ELR (cell line): ENCODE measurements at places on chromosomes 12 and 14.

- peak; percentile 21 for DNase-seq
Measured at GRCh38 chr12:79255288-79255687, 390.7 kb downstream of the SYT1 start.

DNA sequence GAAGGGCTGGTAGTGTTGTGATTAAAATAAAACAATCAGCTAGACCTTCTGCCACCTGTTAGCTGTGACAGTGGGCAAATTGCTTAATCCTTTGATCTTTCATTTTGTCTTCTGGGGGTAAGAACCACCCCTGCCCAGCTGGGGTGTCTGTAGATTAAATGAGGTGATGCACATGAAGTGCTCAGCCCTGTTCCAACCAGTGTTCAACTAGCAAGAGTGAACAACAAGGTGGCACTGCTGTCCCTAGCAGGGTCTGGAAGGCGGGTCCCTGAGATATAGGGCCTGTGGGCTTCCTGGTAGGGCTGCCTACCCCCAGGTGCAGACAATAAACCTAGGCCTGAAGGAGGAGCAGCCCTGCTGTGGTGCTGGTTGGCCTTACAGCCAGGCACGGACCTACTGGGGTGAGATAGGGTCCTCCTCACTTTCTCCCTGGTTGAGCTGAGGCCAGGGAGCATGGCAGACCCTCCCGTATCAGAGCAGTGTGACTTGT, 60.6 kb downstream of the ARL6IP4 start:
- no peak for DNase-seq

DNA sequence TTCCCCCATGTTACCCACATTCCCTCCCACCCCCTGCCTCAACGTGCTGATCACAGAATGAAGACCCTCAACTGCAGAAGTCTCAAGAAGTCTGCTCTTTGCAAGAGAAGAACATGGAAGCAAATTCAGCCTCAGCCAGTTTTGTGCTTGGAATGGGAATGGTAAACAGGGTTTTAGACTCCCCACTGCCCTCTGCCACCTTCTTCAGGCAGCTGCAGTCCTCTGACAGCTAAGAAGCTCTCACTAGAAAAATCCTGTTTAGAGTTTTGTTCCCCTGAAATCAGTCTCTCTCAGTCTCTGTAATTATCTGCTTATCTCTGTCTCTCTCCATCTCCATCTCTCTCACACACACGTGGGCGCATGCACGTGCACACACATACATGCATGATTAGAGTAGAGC, 85.4 kb downstream of the CRACR2A start:
- no peak for DNase-seq

DNA sequence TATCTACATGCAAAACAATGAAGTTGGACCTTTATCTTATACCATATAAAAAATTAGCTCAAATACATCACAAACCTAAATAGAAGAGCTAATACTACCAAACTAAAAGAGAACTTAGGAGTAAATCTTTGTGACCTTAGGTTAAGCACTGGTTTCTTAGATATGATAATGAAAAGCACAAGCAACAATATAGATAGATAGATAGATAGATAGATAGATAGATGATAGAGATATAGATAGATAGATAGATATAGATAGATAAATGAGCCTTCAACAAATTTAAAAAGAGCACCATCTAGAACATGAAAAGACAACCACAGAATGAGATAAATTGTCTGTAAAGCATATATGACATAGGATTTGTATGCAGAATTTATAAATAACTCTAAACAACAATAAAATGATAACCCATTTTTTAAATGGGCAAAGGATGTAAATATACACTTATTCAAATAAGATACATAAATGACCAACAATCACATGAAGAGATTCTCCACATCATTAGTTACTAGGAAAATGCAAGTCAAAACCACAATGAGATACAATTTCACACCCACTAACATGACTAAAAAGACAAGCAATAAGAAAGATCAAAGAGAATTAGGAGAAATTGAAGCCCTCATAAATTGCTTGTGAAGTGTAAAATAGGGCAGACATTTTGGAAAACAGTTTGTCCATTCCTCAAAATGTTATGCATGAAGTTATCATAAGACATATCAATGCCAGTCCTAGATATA, 293.7 kb downstream of the BTG1 start:
- no peak for DNase-seq

DNA sequence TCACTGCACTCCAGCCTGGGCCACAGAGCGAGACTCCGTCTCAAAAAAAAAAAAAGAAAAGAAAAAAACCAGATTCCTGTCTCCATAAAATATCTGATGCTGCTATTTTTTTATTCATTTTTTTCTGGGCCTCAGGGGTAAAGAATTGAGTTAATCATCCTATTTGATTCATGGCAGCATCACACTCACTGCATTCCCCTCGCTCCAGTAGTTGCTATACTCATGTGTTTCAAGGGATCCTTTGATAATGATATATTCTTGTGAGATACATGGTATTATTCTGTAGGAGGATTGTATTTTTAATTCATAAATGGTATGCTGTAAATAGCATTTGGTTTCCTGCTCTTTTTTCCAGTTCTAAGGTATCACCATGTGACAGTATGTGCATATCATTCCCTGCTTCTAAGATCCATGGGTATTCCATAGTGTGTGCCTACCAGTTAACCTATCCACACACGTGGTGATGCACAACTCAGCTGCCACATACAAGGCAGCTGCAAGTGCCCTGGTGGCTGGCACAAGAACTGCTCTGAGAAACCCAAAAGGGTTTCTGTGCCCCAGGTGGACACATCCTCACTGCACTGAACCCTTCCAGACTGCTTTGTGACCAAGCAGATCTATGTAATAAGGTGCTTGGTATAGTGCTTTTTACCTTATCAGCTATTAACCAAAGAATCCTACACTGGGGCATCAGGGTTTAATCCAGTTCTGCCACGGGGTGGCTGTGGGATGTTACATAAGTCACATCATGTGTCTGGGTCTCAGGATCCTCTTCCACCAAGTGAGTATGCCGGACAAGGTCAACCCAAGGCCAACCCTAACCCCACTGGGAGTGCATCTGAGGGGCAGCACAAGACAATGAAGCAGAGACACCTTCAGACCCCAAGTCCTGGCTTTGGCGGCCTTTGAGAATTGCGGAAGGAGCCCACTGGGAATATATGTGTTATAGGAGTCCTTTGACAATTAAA, 74.6 kb downstream of the ZFP36L1 start:
- peak; percentile 52 for DNase-seq

DNA sequence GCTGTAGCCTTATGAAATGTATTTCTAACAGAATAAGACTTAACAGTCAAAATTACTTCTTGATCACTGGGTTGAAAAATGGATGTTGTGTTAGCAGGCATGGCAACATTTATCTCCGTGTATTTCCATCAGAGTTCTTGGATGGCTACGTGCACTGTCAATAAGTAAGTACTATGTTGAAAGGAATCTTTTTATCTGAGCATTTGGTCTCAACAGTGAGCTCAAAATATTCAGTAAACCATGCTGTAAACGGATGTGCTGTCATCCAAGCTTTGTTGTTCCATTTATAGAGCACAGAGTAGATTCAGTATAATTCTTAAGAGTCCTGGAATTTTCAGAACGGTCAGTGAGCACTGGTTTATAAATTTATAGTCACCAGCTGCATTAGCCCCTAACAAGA, 15.5 kb downstream of the SCAF11 start:
- no peak for DNase-seq

DNA sequence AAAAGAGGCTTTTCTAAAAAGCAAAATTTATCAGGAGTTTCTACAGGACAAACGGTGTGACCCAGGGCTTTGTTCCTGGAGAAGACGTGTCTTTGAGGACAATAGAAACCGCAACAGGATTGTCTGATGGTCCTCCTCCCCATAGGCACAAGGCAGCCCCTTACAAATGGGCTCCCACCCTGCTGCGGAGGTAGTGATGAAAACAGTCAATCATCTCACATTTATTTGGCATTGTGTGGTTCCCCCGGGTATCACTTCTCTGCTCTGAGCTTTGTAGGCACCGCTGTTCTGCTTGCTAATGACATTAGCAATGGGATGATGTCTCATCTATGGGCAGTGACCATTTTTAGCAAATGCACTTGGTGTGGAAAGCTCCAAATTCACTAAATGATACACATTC, 155.5 kb upstream of the TMPO start:
- DNase-seq = no peak

DNA sequence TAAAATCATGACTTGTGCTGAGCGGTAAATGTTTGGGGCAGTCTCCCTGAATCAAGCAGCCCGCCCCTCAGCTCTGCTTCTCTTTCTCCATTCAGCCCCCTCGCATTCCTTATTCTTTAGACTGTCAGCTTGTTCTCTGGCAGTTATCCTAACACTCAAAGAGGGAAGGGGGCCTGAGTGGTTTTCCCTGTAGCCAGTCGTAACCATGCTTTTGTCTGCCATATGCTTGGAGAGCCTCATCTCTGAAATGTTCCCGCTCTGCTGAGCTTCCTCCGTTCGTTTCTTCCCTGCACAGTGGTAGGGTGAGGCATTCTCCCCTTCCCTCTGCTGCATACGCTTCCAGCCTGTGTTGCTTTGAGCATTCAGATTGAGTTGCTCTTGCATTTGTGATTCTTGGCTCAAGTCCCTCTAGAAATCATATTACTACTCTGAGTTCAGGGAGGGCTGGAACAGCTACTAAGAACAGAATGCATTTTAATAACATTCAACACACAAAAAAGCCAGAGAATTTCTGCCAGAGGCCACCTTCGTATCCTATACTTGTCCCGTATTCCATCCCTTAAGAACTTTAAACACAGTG, 119.7 kb downstream of the FBXL14 start:
- DNase-seq = peak; percentile 90

DNA sequence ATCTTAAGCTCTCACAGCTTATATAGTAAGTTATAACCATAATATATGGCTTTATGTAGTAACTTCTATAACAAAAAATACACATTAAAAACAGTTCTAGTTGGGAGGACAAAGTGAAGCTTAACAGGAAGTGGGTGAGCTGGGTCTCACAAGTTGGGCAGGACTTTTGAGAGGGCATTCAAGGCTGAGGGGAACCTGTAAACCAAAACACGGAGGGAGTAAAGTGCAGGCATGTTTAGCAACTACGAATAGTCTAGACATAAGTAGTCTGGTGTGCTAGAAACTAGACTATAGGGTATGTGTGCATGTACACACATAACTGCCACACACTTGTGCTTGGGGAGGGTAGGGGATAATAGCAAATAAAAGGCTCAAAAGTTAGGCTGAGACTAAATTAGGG, 14.2 kb upstream of the NEK9 start:
- DNase-seq = no peak

DNA sequence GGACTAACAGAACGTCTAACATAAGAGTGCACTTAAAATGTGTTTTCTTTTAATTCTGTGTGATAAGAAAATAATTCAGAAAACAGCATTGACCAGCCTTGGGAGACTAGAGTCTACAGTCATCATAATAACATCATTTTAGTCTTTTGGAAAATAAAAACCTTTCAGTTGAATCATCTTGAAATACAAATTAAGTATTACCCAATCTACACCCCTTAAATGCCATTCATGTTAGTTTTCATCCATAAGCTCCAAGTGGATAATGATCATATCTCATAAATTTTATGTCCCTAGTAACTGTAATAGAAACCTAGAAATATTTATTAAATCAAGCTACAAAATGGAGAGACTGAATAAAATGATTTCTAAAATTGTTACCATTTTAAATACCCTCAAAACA, 32.4 kb downstream of the EPS8 start:
- peak; percentile 65 for DNase-seq

DNA sequence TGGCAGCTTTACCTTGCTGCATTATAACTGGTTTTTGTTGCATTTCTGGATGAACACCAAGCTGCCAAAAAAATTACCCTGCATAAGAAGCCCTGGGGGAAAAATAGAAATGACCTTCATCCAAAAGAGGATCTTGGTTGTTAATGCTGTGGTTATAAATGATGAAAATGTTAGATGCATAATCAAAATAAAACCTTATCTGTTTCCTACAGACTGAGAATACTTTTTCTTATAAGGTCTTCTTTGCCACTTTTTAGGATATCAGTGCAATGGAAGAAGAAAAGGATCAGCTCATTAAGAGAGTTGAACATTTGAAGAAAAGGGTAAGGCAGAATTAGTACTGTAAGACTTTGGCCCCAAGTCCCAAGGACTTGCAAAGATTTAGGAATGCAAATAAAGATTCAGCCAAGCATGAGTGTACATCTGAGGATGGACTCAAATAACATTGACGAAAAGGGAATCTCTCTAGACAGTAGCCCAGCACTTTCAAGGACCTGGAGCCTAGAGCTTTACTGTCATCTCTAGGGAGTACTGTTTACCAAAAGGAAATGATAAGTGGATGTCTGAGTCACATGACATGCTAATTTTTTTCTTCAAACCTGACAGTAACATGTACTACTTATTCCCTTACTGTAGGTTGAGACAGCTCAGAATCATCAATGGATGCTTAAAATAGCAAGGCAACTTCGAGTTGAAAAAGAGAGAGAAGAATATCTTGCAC, 10.7 kb downstream of the IFT81 start:
- peak; percentile 22 for DNase-seq

DNA sequence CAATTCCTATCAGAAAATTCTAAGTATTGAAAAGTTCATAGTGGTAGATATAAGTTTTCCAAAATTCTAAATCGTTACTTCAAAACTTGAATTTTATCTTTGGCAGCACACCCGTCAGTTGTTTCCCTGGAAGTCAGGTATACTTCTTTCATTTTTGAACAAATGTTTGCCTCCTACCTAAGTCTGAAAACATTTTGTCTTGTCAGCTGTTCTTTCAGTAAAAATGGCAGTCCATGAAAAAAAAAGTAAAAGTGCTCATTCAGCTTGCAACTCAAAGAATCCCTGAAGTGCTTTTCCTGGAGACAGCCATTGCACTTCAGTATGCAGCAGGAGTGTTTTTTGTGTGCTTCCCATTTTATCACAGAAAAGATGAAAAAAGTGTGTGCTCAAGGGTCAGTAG, 130.1 kb upstream of the NEDD1 start:
- DNase-seq = no peak

GRCh38 chr14:84236290-84236689, 1293.7 kb upstream of the FLRT2 start:
- DNase-seq = no peak

- DNase-seq = no peak
Measured at GRCh38 chr14:88496414-88496813, 58.4 kb downstream of the PTPN21 start.

GRCh38 chr12:15897433-15897832, 13.7 kb upstream of the DERA start:
- DNase-seq = peak; percentile 40
